ENCODE measurements at places on chromosomes 2 and 18.

DNA sequence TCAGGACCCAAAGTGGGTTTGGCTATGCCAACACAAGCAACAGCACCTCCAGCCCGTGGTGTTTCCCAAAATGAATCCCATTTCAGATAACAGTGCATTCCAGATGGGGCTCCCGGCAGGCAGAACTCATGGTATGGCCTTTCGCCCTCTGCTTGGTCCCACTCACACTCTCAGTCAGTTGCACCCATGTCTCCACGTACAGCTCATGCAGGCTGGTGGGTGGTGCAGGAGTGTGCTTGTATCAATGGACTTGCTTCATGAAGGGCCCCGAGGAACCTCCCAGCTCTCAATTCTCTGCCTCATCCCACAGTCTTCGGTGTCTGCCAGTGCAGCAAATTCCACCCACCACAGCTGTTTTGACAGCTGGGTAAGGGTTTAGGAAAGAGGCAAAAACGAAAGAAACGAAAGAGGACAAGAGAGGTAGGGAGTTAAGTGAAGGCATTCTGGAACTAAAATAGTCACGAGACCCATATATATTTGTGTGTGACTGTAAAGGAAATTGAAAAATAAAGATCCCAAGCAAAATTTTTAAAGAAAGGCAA lies 278.1 kb downstream of the DCDC2C start:
- no peak for DNase-seq
- no peak overlapping the region for H3K27ac ChIP-seq
- no peaks in the 10 kb centered on the region for H3K4me1 ChIP-seq
- H3K27me3 ChIP-seq: peaks cover 2% of the 10 kb centered on the region
- H3K36me3 ChIP-seq: no peaks in the 10 kb centered on the region
- H3K4me3 ChIP-seq: no peak overlapping the region

DNA sequence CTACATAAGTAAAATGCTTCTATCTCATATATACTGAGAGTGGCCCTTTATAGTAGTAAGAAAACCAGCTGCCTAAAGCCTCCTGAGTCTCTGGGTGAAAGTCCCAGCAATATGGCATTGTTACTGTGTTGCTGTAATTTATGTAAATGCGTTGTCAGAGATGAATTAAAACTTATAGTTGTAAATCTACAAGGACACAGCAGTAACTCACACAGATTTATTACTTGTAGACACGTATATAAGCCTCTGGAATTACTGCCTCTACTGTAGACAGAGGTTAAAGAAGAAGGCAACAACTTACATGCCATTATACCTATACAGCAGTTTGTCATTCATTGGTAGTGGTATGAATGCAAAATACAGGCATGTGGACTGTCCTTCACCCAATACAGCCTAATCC lies 169.1 kb upstream of the BOD1L2 start:
- no peak overlapping the region for H3K4me3 ChIP-seq
- no peak for DNase-seq
- no peaks in the 10 kb centered on the region for H3K4me1 ChIP-seq
- no peaks in the 10 kb centered on the region for H3K36me3 ChIP-seq

GRCh38 chr2:228956701-228957474 lies 314.2 kb downstream of the PID1 start:
- DNase-seq: no peak
- H3K27ac ChIP-seq: no peak overlapping the region
- H3K27me3 ChIP-seq: no peaks in the 10 kb centered on the region
- H3K4me3 ChIP-seq: no peak overlapping the region

DNA sequence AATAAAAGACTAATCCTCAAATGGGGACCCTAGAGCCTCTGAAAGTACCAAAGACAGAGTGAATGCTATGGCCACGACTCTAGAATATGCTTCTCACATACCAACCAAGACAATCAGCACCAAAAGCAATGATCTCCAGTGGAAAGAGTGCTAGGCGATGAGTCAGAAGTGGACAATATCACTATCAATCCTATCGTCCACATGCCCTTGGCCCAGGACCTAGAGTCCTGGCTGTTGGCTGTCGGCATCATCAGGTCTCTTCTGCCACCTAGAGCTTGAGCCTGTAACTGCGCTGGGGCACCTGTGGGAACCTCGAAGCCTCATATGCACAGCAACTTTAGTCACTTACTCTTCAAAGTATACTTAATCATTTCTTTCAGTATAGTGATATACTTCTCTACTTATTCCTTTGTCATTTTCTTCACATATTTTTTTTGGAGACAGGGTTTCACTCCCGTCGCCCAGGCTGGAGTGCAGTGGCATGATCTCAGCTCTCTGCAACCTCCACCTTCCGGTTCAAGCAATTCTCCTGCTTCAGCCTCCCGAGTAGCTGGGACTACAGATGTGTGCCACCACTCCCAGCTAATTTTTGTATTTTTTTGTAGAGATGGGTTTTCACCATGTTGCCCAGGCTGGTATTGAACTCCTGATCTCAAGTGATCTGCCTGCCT lies 29.7 kb downstream of the NOL10 start:
- peak overlapping the region; percentile 15 for H3K4me3 ChIP-seq
- H3K36me3 ChIP-seq: peaks cover 22% of the 10 kb centered on the region
- peak; percentile 89 for DNase-seq
- H3K27ac ChIP-seq: peak overlapping the region; percentile 69
- no peaks in the 10 kb centered on the region for H3K27me3 ChIP-seq

DNA sequence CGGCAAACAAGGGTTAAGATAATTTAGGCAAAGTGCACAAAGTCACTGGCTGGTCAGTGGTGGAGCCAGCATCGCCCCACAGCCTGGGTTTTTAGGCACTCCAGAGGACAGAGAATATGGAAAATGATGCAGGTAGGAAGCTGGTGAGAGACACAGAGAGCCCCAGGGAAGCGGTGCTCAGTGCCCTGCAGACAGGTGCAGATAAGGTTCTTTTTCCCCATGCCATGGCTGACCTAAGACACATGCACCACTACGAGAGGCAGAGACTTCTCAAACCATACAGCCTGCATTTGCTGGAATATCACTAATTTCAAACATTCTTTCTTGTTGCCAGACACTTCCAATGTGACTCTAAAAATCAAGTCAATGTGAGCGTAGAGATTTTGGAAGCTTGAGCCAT lies 205.7 kb upstream of the APCDD1 start:
- H3K4me3 ChIP-seq: no peak overlapping the region
- H3K27me3 ChIP-seq: peaks cover 20% of the 10 kb centered on the region
- H3K4me1 ChIP-seq: no peaks in the 10 kb centered on the region
- DNase-seq: no peak
- H3K36me3 ChIP-seq: no peaks in the 10 kb centered on the region
- no peak overlapping the region for H3K27ac ChIP-seq

DNA sequence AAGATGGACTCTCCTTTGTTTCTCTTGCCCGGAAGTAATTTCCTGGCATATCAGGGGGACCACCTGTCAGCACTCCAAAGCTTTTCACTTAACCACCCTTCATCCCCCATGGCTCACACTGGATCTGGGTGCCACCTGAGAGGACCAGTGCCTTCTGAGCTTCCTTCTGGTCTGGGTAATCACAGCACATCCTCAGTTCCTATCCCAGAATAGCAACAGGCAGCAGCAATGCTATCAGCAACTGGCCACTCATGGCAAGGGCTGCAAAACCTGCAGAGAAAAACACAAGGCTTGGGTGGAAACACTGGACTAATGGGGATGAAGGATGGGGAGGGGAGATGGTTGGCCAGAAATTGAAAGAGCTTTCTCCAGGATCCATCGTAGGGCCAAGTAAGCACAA lies 59.9 kb upstream of the STPG4 start:
- peaks cover 6% of the 10 kb centered on the region for H3K4me1 ChIP-seq
- no peaks in the 10 kb centered on the region for H3K36me3 ChIP-seq
- no peak overlapping the region for H3K4me3 ChIP-seq
- peaks cover 7% of the 10 kb centered on the region for H3K27me3 ChIP-seq
- DNase-seq: no peak
- H3K27ac ChIP-seq: no peak overlapping the region

- no peak overlapping the region for H3K27ac ChIP-seq
- no peaks in the 10 kb centered on the region for H3K4me1 ChIP-seq
- H3K36me3 ChIP-seq: peaks cover 5% of the 10 kb centered on the region
- H3K27me3 ChIP-seq: peaks cover 2% of the 10 kb centered on the region
Measured at GRCh38 chr2:5694306-5694705, 2.1 kb downstream of the SOX11 start.

DNA sequence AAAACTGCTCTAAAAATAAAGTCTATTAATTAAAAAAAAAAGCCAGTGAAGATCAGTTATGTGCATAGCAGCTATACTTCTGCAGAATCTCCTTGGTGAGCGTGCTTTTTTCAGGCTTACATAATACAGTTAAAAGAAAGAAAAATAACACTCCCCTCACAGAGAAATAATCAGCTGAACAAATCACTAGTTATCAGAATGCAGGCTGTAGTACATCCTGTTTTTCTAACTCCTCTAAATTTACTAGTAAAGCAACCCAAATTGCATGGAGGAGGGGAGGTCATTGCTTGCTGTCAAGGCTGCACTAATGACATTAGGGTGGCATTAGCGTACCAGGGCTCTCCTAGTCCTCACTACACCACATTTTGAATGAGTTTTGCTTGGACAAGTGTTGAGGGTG lies 192.2 kb downstream of the PLCL1 start:
- DNase-seq: no peak
- H3K27ac ChIP-seq: no peak overlapping the region
- no peaks in the 10 kb centered on the region for H3K36me3 ChIP-seq
- H3K4me1 ChIP-seq: no peaks in the 10 kb centered on the region

DNA sequence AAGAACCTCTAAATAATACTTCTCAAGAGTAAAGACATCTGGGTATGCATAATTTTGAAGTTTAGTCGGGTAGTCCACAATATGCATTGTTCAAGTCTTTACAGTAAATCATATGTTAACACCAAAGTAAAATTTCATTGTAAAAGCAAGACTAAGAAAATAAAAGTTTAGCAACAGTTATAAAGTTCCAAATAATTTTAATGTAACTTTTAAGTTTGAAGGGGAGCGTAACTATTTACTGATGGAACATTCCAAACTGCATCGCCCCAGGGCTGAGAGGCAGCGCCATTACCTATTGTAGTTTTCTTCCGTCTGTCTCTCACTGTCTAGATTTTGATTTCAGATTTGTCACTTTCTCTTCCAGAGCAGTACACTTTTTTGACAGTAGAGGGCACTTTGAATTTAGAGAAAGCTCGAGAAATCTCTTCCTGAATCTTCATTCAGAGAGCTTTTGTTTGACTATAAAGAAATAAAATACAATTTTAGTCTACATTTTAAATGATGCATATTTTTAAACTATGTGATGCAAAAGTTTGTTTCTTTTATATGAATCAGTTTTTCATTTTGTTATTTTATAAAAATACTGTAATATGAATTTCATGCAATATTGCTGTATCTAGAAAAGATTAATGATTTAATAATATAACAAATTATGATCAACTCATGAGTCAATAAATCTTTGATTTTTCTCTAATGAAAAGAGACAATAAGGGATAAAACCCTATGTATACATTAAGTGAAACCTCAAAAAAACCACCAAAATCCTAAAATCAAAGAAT lies 389.8 kb downstream of the FIGN start:
- peaks cover 58% of the 10 kb centered on the region for H3K4me1 ChIP-seq
- DNase-seq: peak; percentile 58
- H3K4me3 ChIP-seq: peak overlapping the region; percentile 15
- no peaks in the 10 kb centered on the region for H3K27me3 ChIP-seq
- no peak overlapping the region for H3K27ac ChIP-seq

DNA sequence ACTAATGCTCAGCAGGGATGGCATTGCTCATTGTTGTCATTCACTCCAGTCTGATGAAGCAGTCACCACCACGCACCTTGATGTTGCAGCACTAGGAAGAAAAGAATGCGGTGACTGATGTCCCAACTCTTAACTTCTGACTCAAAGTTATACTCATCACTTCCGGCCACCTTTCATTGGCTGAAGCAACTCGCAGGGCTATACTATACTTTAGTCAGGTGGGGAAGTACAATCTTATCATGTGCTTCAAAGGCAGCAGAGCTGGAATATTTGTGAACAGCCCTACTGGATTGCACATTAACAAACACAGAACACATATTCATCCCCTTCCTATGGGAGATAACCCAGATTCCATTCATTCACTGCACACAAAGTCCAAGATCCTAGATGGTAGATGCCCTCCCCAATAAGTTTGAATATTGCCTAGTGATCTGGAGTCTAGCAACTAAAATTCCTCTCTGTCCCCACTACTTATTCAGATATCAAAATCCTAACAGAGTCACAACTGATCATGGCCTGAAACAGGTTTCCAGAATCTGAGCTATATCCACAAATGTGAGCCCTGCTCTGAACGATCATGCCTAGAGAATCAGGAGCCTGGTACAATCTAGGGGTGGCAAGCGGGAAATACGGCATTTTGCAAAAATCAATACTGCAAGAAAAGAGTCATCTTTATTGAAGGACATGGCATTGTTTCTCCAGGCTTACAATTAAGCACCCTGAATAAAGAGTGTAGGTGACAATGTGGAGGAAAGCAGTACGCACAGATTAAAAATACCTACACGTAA lies 3.4 kb upstream of the SPATS2L start:
- H3K36me3 ChIP-seq: no peaks in the 10 kb centered on the region
- H3K4me1 ChIP-seq: peaks cover 53% of the 10 kb centered on the region
- DNase-seq: peak; percentile 83
- H3K27me3 ChIP-seq: no peaks in the 10 kb centered on the region
- peak overlapping the region; percentile 61 for H3K27ac ChIP-seq

- no peaks in the 10 kb centered on the region for H3K4me1 ChIP-seq
- peaks cover 4% of the 10 kb centered on the region for H3K27me3 ChIP-seq
- no peak overlapping the region for H3K27ac ChIP-seq
- no peak overlapping the region for H3K4me3 ChIP-seq
Measured at GRCh38 chr2:126839796-126840195, 58.9 kb upstream of the TEX51 start.

GRCh38 chr2:26477126-26477910 lies 606 bp downstream of the OTOF start:
- H3K4me3 ChIP-seq: no peak overlapping the region
- H3K27me3 ChIP-seq: peaks cover 3% of the 10 kb centered on the region
- no peak for DNase-seq
- H3K36me3 ChIP-seq: no peaks in the 10 kb centered on the region
- peaks cover 9% of the 10 kb centered on the region for H3K4me1 ChIP-seq

GRCh38 chr2:17901246-17901645 lies 22.8 kb downstream of the KCNS3 start:
- no peaks in the 10 kb centered on the region for H3K27me3 ChIP-seq
- no peak overlapping the region for H3K4me3 ChIP-seq
- H3K4me1 ChIP-seq: no peaks in the 10 kb centered on the region
- H3K27ac ChIP-seq: no peak overlapping the region

DNA sequence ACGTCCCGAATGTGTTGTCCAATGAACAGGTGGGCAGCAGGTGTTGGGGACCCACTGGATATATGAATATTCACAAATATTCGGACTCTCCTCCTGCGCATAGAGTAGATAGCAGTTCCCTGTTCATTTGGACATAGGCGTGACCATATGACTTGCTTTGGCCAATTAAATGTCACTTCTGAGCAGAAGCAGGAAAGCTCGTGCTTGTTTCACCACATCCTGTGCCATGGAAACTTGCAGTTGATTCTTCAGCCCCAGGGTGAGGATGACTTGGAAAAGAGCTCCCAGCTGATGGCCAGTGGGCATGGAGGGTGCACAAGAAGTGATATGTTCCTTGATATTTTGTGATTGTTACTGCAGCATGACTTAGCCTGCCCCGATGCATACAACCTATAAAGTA lies 52.6 kb downstream of the PTPRM start:
- no peaks in the 10 kb centered on the region for H3K27me3 ChIP-seq
- no peaks in the 10 kb centered on the region for H3K36me3 ChIP-seq
- peaks cover 73% of the 10 kb centered on the region for H3K4me1 ChIP-seq
- peak overlapping the region; percentile 88 for H3K4me3 ChIP-seq

All from HFFc6 (cell line).